Tibial nerve (tissue), 4 donors: ENCODE measurements at places on chromosomes 7 and 10. TPM values are rescaled to one million over a fixed set of nuclear protein-coding genes. Genes with fewer than 3 reads are reported as not detected.

- DNase-seq = no peak
Measured at GRCh38 chr7:91181949-91182348, 82.3 kb upstream of the FZD1 start.

GRCh38 chr10:121525251-121526134 is 72.8 kb downstream of the FGFR2 start:
- no peak for DNase-seq

DNA sequence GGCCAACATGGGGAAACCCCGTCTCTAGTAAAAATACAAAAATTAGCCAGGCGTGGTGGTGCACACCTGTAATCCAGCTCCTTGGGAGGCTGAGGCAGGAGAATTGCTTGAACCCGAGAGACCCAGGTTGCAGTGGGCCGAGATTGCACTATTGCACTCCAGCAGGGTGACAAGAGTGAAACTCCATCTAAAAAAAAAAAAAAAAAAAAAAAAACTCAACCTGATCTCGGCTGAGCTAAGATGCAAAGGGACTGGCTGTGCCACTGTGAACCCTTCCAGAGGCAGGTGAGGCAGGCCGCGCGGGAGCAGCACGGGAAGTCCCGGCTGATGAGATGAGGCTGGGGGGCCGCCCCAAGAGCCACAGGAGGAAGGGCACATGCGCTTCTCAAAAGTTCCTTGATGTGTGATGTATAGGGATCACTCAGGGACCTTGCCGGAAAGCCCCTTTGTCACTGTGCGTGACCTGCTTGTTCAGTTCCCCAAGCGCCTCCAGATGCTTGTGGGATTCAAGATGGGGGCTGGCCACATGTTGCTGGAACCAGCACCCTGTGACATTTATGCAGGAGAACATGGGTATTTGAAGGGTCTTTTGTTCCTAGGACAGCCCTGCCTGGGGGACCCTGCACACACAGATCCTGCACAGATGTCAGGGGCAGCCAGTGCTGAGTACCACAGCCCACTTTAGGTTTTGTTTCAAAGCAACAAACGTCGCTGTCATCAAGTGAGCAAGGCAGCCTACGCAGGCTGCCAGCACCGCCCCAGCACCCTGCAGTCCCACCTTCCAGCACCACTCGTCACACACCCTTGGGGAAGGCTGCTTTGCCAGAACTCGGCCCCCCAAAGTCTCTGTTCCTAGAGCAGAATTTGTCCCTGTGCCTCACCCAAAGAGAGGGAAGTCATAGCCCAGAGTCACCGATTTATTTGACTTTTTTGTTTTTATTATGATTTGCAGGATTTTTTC is 74.8 kb upstream of the SH2B2 start:
- DNase-seq = no peak

DNA sequence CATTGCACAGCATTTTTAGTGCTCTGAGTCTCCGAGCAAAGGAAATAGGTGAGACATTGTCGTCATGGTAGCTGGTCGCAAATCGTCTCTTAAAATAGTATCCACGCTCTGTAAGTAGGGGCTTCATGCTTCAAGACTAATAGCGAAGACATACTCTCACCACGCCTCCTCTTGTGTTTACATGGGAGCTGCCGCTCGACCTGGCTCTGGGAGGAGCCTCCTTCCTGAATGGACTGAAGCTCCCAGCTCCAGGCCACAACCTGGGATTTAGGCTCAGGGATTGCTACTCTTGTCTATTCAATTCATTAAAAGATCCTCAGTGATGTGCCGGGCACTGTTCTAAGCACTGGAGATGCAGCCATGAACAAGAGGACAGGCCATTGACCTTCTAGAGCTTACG is 196.1 kb upstream of the GALNT17 start:
- no peak for DNase-seq

GRCh38 chr7:158185653-158186052 is 402.0 kb downstream of the PTPRN2 start:
- no peak for DNase-seq

- DNase-seq = peak; percentile 30
Measured at GRCh38 chr10:73744664-73744975, 448 bp downstream of the SEC24C start.

GRCh38 chr10:52818019-52818418 is 45.4 kb upstream of the MBL2 start:
- no peak for DNase-seq

GRCh38 chr10:42809676-42810075 is 27.1 kb downstream of the BMS1 start:
- DNase-seq = no peak

- peak; percentile 24 for DNase-seq
Measured at GRCh38 chr7:31000161-31000693, 36.5 kb downstream of the GHRHR start.

DNA sequence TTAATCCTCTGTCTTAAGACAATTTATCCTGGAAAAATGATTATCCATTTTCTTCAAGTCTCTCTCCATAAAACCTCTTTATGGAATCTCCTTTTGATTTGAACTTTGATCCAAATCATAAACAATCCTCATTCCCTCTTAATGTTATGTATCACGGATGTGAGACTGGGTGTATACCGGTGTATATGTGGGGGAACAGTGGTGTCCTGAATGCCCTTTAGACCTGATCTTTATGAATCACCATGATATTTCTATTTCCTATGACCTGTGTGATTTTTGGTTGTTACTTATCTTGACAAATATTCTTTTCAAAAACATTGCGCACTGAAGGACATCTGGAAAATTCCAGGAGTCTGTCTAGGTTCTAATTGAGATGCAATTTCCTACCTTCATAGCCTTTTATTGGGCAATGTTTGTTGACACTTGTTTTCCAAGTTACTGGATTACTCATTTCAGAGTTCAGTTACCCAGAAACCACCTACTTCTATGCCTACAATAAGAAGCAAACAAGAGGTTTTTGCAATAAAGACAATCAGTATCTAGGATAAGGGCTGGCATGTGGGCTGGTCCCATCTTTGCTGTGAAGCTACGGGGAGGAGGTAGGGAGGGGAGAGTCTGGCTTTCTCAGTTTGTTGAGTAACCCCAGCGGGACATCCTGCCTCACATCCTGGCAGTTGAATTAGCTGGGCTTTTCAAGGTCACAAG is 190.4 kb downstream of the CTTNBP2 start:
- DNase-seq = no peak

The VPS26A gene
- total RNA-seq = 51.1 TPM

The SRRT gene
- total RNA-seq = 72.6 TPM

The CTBP2 gene
- 70.8 TPM for total RNA-seq

The ERVW-1 gene
- not detected for total RNA-seq

The TRDMT1 gene
- 17.5 TPM for total RNA-seq

The SMKR1 gene
- not detected for total RNA-seq
